Cortex of kidney (tissue), 1 donor: ENCODE measurements at places on chromosomes 4 and X.

GRCh38 chrX:154840856-154841255, 6.4 kb upstream of the SMIM9 start:
- no peak for DNase-seq

DNA sequence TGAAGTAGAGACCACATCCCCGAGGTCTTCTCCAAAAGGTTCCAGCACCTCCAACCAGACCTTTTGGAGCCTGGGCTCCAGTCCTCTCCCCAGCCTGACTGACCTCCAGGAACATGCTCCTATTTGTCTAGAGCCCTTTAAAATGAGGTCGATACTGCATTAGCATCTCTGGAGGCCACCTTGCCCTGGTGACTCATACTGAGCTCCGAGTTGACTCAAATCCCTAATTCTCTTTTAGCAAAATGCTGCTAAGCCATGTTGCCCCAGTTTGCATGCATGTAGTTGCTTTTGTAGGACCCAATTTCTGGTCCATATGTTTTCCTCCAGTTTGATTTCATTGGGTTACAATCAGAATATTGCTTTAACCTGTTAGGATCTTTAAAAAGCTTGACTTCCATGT, 43.5 kb upstream of the CITED1 start:
- DNase-seq, result no peak

GRCh38 chr4:154044742-154045485, 256.0 kb upstream of the SFRP2 start:
- DNase-seq, result no peak

DNA sequence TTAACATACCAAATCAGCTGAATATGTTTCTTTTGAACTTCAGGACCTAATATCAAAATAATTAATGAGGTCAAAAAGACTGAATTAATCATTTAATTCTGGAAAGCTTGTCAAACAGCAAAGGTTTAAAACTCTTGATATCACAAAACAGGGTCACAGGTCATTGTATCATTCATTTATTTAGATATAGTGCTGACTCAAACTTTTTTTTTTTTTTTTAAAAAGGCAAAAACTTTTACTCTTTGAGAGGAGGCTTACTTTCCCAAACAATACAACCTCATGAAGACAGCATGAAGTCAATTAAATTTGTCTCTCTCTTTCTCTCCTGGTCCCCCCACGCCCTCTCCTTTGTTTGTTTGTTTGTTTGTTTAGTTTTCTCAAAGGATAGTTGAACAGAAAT, 15.6 kb upstream of the GPR78 start:
- no peak for DNase-seq

DNA sequence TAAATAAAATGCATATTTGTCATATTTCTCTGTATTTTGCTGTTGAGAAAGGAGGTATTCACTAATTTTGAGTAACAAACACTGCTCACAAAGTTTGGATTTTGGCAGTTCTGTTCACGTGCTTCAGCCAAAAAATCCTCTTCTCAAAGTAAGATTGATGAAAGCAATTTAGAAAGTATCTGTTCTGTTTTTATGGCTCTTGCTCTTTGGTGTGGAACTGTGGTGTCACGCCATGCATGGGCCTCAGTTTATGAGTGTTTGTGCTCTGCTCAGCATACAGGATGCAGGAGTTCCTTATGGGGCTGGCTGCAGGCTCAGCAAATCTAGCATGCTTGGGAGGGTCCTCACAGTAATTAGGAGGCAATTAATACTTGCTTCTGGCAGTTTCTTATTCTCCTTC, 3.3 kb downstream of the HTT start:
- no peak for DNase-seq

DNA sequence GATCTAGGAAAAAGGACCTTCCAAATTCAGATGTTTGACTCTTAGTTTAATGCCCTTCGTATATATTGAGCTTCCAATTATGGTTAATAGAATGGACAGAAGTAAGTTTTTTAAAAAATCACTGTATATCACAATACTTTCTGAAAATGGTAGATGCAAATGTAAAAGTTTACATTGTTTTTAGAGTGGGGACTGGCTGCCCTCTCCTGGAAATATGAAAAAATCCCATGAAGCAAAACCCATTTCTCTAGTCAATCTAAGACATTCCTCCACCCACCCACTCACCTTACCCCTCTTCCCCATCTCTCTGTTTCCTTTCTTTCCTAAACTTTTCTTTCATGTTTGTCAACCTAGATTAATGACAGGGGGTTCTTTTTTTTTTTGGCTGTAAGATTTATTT, 134.5 kb downstream of the ARHGAP6 start:
- no peak for DNase-seq
